HepG2 (cell line): ENCODE measurements at places on chromosomes 6 and 20. TPM values are rescaled to one million over a fixed set of nuclear protein-coding genes. Genes with fewer than 3 reads are reported as not detected.
A peak's percentile ranks its signal among the peaks of the same experiment; 100 is the strongest.

GRCh38 chr6:170253910-170254269 lies 37.0 kb downstream of the DLL1 start:
- H3K4me1 ChIP-seq = no peaks in the 10 kb centered on the region
- H3K27ac ChIP-seq = no peak overlapping the region
- peaks cover 97% of the 10 kb centered on the region for H3K27me3 ChIP-seq
- H3K36me3 ChIP-seq = no peaks in the 10 kb centered on the region
- no peak overlapping the region for H3K4me3 ChIP-seq

- no peaks in the 10 kb centered on the region for H3K27me3 ChIP-seq
- DNase-seq = peak; percentile 42
- peaks cover 30% of the 10 kb centered on the region for H3K4me1 ChIP-seq
- H3K4me3 ChIP-seq = peak overlapping the region; percentile 88
Observed at GRCh38 chr6:113860181-113860955, 3.2 kb downstream of the MARCKS start.

- H3K4me3 ChIP-seq = no peak overlapping the region
- H3K27me3 ChIP-seq = peaks cover 6% of the 10 kb centered on the region; the same call in 2 of the 3 replicates
- no peaks in the 10 kb centered on the region for H3K4me1 ChIP-seq
- no peak for DNase-seq
- H3K27ac ChIP-seq = no peak overlapping the region
Observed at GRCh38 chr6:11714116-11714797, 64.3 kb downstream of the ADTRP start.

DNA sequence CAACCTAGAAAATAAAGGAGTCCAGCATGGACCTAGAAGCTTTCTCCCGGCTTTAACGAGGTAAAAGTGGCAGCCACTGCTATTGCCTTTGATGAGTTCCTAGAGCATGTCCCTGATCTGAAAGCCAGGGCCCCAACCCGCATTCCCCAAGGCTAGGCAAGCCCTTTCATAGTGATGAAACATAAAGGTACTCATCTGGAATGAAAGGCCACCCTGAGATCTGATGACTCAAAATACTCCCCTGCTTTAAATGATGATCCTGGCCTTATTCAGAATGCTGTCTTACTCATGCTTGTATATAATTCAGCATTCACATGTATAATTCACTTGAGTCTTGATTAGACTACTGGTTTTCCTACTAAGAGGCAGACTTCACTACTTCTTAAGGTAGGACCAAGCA lies 21.3 kb downstream of the TTPAL start:
- H3K36me3 ChIP-seq = peaks cover 80% of the 10 kb centered on the region
- no peak overlapping the region for H3K4me3 ChIP-seq
- no peaks in the 10 kb centered on the region for H3K4me1 ChIP-seq
- H3K27ac ChIP-seq = no peak overlapping the region
- no peak for DNase-seq
- no peaks in the 10 kb centered on the region for H3K27me3 ChIP-seq

- H3K27me3 ChIP-seq = 0 out of 3 replicates have a peak, but pooled peaks cover 5% of the 10 kb centered on the region
- peaks cover 43% of the 10 kb centered on the region for H3K4me1 ChIP-seq
- H3K27ac ChIP-seq = no peak overlapping the region
- no peaks in the 10 kb centered on the region for H3K36me3 ChIP-seq
Observed at GRCh38 chr20:33791959-33792597, 19.1 kb upstream of the CHMP4B start.

DNA sequence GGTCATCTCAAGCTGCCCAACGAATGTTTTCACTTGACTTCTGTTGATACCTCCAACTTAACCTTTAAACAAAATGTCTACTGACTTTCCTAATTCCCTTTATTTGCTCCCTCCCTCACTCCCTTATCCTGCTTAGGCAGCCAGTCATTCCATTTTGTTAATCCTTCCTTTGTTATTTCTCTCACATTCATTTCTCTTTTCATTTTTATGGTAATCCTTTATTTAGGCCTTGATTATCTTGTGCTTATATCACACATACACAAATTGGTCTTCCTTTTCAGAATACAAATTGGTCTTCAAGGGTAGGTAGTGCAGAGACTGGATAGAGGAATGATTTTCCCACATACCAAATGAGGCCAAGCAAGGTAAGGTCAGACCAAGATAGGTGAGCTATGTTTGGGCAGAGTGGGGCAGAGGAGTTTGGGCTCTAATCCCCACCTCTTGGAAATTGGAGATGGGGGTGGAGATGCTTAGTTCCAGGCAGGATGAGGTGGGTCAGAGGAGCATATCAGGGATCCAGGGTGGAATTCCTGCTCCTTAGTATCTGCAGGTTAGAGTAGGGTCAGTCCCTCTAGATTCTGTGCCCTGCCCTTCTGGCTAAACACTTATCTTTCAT lies 2.0 kb upstream of the SPACA1 start:
- H3K4me1 ChIP-seq = no peaks in the 10 kb centered on the region
- H3K36me3 ChIP-seq = no peaks in the 10 kb centered on the region
- H3K27ac ChIP-seq = no peak overlapping the region
- no peak overlapping the region for H3K4me3 ChIP-seq
- no peaks in the 10 kb centered on the region; the same call in 1 of the 2 replicates for H3K27me3 ChIP-seq
- no peak for DNase-seq

DNA sequence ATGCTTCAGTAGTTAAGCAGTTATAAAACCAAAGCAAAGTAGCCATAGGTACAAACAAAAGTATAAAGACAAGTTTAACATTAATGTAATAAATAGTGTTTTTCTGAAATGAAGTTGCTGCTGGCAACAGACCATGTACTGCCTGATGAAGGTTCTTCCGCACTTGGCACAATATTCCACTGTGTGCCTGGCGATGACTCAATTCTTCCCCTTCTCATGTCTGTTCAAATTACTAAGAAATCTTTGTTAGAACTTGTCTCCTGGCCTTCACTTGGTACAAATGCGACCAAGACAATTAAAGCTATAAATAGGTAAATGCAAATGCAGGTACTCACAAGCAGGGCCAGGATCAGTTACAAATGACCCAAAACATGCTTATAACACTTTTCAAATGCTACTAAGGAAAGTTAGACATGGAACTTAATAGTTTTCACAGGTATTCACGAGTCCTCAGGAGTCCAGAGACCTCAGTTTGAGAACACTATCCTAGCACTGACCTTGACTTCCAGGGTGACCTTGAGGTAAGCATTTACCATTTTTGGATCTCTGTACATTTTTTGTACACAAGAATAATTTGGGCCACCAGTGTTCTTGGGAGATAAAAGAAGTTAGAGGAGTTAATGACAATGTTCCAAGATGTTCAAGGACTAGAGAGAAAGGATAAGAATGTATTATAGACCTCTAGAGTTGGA lies 8.1 kb upstream of the DDR1 start:
- no peak for DNase-seq
- H3K27me3 ChIP-seq = no peaks in the 10 kb centered on the region; the same call in 1 of the 2 replicates
- H3K4me1 ChIP-seq = peaks cover 33% of the 10 kb centered on the region
- no peak overlapping the region for H3K4me3 ChIP-seq
- H3K27ac ChIP-seq = no peak overlapping the region

DNA sequence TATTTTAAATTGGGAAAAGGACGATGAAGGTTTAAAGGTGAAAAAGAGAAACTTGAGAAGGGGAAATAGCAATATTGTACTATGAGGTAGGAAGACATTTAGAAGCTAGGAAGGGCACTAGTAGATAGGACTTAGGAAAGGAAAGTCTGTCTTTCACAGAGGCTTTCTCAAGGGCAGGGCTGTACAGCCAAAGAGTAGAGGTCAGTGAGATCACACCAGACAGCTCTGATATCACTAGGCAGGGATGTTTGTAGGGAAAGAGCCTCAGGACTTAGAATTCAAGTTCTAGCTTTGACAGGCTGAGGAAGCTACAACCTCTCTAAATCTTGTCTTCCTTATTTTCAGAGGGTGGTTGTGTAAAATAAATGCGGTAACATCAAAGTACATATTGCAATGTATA lies 160.4 kb upstream of the SLC22A16 start:
- H3K27ac ChIP-seq = no peak overlapping the region
- no peak for DNase-seq
- H3K4me3 ChIP-seq = no peak overlapping the region
- H3K27me3 ChIP-seq = no peaks in the 10 kb centered on the region
- H3K4me1 ChIP-seq = no peaks in the 10 kb centered on the region

GRCh38 chr20:52569201-52569600 lies 377.6 kb upstream of the ZFP64 start:
- no peaks in the 10 kb centered on the region for H3K27me3 ChIP-seq
- no peak overlapping the region for H3K27ac ChIP-seq
- H3K4me3 ChIP-seq = no peak overlapping the region
- no peaks in the 10 kb centered on the region for H3K36me3 ChIP-seq
- DNase-seq = no peak

GRCh38 chr6:37702314-37702713 lies 4.6 kb upstream of the MDGA1 start:
- H3K36me3 ChIP-seq = no peaks in the 10 kb centered on the region
- H3K4me3 ChIP-seq = no peak overlapping the region
- H3K27me3 ChIP-seq = peaks cover 8% of the 10 kb centered on the region; the same call in 1 of the 2 replicates

- no peaks in the 10 kb centered on the region for H3K27me3 ChIP-seq
- H3K27ac ChIP-seq = no peak overlapping the region
- DNase-seq = no peak
- H3K4me1 ChIP-seq = peaks cover 10% of the 10 kb centered on the region
- H3K4me3 ChIP-seq = no peak overlapping the region
- peaks cover 98% of the 10 kb centered on the region for H3K36me3 ChIP-seq
Observed at GRCh38 chr20:35007413-35007812, 51.7 kb downstream of the MYH7B start.

GRCh38 chr20:23156170-23156841 lies 70.2 kb upstream of the CD93 start:
- no peak overlapping the region for H3K4me3 ChIP-seq
- no peaks in the 10 kb centered on the region for H3K36me3 ChIP-seq
- peak; percentile 50 for DNase-seq
- H3K27me3 ChIP-seq = peaks cover 2% of the 10 kb centered on the region; the same call in 1 of the 2 replicates
- no peak overlapping the region for H3K27ac ChIP-seq
- H3K4me1 ChIP-seq = peaks cover 37% of the 10 kb centered on the region

GRCh38 chr20:38961530-38962043 lies 557 bp upstream of the DHX35 start:
- H3K4me3 ChIP-seq = peak overlapping the region; percentile 66
- H3K36me3 ChIP-seq = no peaks in the 10 kb centered on the region; the same call in 2 of the 3 replicates
- no peaks in the 10 kb centered on the region; the same call in 2 of the 3 replicates for H3K27me3 ChIP-seq
- peak overlapping the region; percentile 89 for H3K27ac ChIP-seq

DNA sequence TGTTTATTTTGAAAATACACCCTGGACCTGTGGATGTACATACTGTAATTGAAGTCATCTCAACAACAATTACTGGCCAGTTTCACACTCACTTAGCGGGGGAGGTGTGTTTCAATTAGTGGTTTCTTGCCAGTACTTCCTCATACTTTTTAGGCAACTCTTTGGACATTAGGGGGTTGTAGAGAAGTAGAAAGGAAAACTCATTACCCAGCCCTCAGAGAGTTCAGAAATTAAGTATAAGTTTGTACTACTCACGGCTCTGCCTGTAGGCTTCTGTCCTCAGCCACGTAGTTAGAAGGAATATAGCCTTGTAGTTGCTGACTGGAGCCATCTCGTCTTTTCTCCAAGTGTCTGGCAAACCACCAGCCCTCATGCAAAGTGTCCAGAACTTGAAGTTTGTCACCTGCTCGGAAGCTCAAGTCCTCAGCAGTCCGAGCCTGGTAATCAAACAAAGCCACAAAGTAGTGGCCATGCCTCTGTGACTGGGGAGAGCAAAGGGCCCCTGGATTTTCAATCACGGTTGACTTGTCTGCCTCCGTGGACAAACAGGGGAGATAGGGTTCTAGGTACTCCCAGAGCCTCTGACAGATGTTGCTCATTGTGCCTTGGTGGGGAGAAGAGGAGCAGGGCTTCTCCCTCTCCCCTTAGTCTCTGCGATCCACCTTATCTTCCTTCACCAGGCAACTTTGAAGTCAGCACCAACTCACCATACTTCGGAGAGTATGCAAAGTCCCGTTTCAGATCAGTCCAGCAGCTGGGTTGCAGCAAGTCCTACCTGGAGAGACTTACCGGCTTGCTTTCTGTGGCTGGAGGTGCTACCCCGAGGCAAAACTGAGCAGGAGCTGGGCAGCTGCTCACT lies 749 bp downstream of the FRK start:
- peak; percentile 42 for DNase-seq
- H3K4me1 ChIP-seq = peaks cover 44% of the 10 kb centered on the region
- no peaks in the 10 kb centered on the region for H3K27me3 ChIP-seq

- peaks cover 7% of the 10 kb centered on the region; the same call in 1 of the 3 replicates for H3K27me3 ChIP-seq
- no peaks in the 10 kb centered on the region for H3K4me1 ChIP-seq
- no peaks in the 10 kb centered on the region for H3K36me3 ChIP-seq
- H3K27ac ChIP-seq = no peak overlapping the region
Observed at GRCh38 chr6:159427771-159428170, 258.6 kb downstream of the FNDC1 start.

The PAK1IP1 gene
- 66.2 and 106 TPM in 2 replicates for total RNA-seq

The SEMG1 gene
- total RNA-seq = not detected in 2 replicates

The ESR1 gene
- total RNA-seq = not detected in 2 replicates

The SLC22A16 gene
- not detected in 2 replicates for total RNA-seq

The SLC22A2 gene
- not detected in 2 replicates for total RNA-seq
